Eye (tissue), 1 donor: ENCODE measurements at places on chromosomes 4 and X.

DNA sequence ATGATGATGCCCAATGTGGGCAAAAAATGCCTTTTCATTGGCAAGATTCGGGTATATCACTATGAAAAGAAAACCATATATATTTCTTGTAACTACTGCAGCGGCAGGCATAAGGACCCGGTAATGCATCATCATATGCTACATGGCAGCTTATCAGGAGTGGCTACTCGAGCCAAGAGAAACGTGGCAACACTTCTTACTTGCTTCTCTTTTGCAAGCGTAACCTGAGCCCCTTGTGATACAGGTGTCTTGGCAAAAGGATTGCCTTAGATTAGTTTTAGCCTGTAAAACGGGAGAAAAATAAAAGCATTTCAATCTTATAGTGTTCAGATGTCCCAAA lies 280.3 kb downstream of the SPRY1 start:
- DNase-seq: no peak

- peak; percentile 8 for DNase-seq
Observed at GRCh38 chrX:95728446-95728845, 956.2 kb upstream of the DIAPH2 start.

DNA sequence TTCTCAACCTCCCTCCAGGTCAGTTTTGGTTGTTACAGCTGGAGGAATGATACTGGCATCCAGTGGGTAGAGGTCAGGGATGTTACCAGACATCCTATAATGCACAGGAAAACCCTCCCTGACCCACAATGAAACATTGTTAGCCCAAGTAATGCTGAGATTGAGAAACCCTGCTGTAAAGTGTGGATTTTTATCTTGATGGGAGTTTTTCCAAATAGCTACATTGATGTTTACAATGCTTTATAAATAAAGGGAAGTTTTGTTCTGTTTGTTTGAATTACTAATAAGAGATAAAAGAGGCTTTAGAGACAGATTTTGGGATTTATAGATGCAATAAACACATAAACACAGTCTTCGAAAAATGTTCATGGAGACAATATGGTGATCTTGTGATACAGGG lies 194.0 kb upstream of the NUDT6 start:
- no peak for DNase-seq

DNA sequence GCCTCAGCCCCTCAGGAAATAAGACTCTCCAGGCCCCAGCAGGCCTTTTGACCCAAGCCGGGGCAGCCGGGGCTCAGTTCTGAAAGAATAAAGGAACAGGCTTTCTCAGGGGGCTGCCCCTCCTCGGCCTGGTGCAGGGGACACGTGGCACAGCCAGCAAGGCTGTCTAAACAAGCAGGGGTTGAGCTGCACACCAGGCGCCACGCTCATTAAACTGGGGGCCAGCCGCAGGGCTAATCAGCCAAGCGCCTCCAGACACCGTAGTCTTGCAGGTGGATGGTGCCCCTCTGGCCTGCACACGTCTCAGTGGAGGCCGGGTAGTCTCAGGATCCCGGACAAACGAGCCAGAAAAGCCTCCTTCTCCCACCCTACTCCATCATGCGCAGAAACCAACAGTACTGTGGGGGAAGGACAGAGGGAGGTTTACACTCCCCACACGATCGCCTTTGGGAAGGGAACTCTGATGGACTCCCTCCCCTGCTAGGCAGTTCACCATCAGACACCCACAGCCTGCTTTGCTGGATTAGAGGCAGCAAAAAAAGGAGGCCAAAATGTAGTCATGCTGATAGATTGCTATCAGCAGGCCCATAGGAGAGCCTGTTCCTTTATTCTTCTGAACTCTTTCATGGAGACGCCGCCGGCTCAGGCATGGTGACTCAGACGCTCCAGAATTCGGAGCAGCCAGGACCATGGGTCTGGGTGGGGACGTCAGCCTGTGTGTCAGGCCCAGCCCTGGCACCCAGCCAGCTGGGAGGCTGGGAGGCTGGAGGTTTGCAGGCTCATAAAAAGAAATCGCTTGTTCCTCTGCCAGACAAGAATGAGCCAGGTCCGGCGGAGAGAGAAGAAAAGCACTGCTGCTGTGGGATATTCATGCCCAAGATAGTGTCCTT lies 342.4 kb downstream of the BCOR start:
- DNase-seq: peak; percentile 74

GRCh38 chr4:8201321-8201781 lies 2.3 kb downstream of the SH3TC1 start:
- DNase-seq: no peak

DNA sequence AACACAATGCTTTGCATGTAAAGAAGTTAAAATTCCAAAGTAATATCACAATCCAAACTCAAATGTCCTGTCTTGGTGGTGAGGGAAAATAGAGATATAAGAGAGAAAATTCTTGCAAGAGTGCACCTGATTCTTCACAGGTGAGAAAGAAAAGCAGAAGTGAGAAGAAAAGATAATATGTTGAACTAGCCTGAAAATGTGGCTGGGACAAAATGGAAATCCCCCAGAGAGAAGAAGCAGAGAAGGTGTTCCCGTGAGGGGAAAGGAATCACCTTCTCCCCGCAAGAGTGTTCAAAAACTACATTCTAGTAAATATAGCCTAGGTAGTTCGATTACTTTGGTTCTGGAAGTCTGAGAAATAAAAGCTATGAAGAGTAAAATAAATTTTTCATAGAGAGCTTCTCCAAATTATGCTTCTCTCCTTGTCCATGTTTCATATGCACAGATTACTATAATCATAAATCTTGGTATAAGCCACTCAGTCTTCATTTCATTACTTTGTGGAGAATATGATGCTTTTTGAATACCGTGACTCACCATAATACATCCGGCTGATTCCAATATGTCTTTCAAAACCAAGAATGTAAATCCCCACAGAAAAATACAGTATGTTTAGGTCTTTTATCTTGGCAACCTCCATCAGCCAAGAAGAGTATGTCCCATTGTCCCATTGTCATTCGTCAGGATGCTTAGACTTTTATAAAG lies 63.1 kb downstream of the COX18 start:
- no peak for DNase-seq

GRCh38 chr4:80321776-80322175 lies 13.8 kb upstream of the CFAP299 start:
- DNase-seq: no peak

GRCh38 chrX:19870710-19871490 lies 16.5 kb downstream of the SH3KBP1 start:
- no peak for DNase-seq
